ENCODE measurements at places on chromosomes 12 and 14. TPM values are rescaled to one million over a fixed set of nuclear protein-coding genes. Genes with fewer than 3 reads are reported as not detected.

The TFCP2 gene
- 40.2 TPM for total RNA-seq

The HSPA2 gene
- total RNA-seq, result 3.7 TPM

The LIN7A gene
- total RNA-seq, result 1.5 TPM

The BDKRB2 gene
- total RNA-seq, result not detected

The SLC6A12 gene
- not detected for total RNA-seq

Data from T-helper 1 cell treated with Interleukin-12 subunit alpha and Interleukin-12 subunit beta and Interleukin-4 antibody, amounts not matched to agents 30 ng/mL and 1 ng/mL, for 36 hours (primary cell).